ENCODE measurements at places on chromosomes 11 and 22.

GRCh38 chr11:76005756-76006155 is 190.7 kb downstream of the UVRAG start:
- DNase-seq: no peak

- DNase-seq: peak; percentile 81
Measured at GRCh38 chr11:2928605-2929530, at the start of gene PHLDA2. Gene PHLDA2 (minus strand): TSS chr11:2929420. CDS start chr11:2929364, 56 bp downstream.

GRCh38 chr11:4665424-4665823 is 21.6 kb downstream of the OR51E1 start:
- no peak for DNase-seq

- DNase-seq: no peak
Measured at GRCh38 chr11:110172468-110173065, 79.4 kb downstream of the ZC3H12C start.

DNA sequence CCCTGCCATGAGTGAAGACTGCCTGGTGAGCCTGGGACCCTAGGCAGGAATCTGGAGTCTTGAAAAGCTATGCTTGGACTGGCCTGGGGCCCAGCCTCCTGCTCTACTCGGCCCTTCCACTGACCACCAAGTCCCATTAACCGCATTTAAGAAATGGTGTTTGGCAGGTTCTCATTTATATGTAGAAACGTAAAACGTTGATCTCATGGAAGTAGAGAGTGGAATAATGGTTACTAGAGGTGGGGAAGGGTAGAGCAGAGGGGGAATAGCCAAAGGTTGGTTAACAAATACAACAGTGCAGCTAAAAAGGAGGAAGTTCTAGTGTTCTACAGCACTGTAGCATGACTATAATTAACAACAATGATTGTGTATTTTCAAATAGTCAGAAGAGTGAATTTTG is 72.9 kb upstream of the EED start:
- DNase-seq: no peak

DNA sequence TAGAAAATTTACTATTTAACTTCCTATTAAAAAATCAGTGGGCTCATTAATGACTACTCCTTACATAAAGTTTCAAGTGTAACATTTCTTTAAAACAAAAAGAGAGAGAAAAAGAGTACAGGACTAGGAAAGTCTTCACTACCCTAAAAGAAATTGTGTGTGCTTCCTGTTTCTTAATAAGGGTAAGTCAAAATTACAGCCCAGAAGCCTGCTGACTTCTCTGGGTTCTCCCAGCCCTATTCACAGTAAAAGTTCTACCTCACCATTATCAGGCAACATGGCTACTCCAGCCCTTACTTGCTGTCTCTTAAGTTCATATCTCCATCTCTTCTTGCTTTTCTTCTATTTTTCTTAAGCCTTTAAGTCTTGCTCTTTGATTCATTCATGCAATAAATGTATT is 20.3 kb upstream of the ZC3H12C start:
- DNase-seq: no peak
